ENCODE measurements at places on chromosomes 7 and 10.

- no peak for DNase-seq
These were observed 7.3 kb upstream of the ELFN1 start for GRCh38 chr7:1662767-1663166.

DNA sequence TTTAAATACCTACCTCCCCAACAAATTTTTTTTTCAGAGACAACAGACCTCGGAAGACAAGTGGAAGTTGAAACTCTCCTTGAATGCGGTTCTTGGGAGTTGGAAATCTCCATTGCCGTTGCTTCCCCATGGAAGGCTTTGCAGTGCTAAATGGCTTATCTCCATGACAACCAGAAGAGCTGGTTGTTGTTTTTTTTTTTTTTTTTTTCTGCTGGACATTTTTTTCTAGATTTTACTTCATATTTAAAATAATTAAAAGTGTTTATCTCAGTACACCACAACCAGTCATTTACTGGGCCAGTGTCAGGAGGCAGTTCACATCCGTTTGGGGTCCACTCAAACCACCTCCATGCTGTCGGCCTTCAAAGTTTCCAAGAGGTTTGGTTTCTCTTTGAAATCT, 348.5 kb upstream of the PRKCQ start:
- no peak for DNase-seq

GRCh38 chr10:124343351-124344265, 75.1 kb downstream of the OAT start:
- no peak for DNase-seq

DNA sequence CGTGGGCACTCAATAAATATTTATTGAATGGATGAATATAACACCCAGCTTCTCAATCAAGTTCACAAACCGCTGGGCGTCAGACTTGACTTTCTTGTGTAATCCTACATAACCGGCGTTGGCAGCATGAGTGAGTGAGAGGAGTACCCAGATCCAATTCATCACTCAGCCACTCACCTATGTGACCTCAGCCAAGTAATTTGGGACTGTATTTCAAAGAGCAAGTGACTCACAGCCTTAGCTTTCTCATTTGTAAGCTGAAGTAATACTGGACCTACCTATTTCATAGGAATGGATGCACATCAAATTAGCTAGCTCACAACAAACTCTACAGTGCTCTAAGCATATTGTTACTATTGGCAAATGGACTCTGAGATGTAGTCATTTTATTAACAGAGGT, 53.8 kb upstream of the FAM204A start:
- no peak for DNase-seq

DNA sequence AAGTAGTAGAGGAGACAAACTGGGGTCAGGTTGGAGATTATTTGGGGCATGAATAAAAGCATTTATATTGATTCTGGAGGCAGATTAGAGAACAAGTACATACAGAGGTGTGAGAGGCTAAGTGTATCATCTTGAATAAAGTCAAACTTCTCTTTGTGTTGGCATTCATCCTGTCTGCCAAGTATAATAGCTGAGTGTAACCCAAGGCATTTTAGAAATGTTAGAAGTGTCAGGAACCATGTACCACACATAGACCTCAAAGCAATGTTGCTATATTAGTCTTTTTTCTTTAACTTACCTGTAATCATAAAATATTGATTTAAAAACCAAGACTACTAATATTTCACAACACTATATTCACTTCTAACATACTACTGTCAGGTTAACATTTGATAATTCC, 56.2 kb upstream of the LRRTM3 start:
- DNase-seq, result no peak

DNA sequence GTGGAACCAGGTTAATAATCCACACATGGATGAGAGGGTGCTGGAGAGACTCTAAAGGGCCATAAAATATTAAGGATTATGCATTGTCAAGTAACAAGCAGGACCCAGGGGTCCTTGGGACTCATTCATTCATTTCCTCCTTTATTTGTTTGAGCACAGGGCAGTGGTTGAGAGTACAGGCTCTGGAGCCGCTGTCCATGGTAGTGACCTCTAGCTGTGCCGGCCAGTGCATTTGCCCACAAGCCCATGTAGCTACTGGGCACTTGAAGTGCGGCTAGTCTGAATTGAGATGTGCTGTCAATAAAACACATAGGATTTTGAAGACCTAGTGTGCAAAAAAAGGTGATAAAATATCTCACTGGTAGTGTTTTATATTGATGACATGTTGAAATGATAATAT, 137.6 kb downstream of the C10orf105 start:
- DNase-seq, result no peak

DNA sequence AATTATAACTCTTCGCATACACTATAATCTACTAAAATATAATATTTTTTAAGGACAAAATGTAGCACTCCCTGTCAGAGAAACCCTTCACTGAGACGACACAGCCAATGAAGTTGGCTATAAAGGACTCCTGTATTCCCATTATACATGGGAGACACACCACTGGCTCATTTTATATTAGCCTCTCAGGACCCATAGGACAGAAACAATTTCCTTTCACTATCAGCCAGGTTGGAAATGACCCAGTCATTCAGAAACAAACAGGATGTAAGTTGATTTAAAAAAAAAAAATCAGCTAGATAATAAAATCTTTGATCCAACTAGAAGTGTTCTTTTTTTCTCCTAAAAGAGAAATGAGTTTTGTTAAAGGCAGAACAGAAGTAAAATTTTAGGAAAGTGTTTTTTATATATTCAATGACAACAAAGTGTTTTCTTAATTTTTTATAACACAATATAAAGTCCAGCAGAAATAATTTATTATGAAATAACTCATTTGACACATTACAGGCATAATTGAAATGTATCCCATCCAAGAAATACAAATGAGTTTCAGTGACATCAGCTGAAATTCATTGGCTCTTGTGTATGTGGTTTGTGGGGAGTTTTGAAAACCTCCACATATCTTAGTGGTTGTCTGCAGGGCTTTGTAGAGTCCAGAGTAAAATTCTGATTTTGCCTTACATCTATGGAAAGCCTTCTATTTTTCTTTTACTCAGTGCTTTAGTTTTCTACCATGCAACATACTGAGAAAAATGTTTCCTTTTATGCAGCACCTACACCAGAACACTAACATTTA, 64.1 kb downstream of the CTTNBP2 start:
- DNase-seq, result no peak

GRCh38 chr7:94239661-94240234, 154.9 kb upstream of the COL1A2 start:
- DNase-seq, result no peak

- no peak for DNase-seq
These were observed 99.8 kb downstream of the WDR37 start for GRCh38 chr10:1155791-1156615.
